ENCODE measurements at places on chromosomes 6 and 20. TPM values are rescaled to one million over a fixed set of nuclear protein-coding genes. Genes with fewer than 3 reads are reported as not detected.

Gene C20orf144
- total RNA-seq: 0.33 TPM

Gene THEMIS
- not detected for total RNA-seq

Gene APCDD1L
- under 0.01 TPM for total RNA-seq

Gene ULBP2
- 0.69 TPM for total RNA-seq

Gene SOX18
- 0.33 TPM for total RNA-seq

Gene NKX2-2
- not detected for total RNA-seq

Gene CAP2
- total RNA-seq: 6.3 TPM

Gene MYBL2
- total RNA-seq: 27.6 TPM

Gene CCN5
- total RNA-seq: 1.1 TPM
